ENCODE measurements at places on chromosomes 11 and 22. TPM values are rescaled to one million over a fixed set of nuclear protein-coding genes. Genes with fewer than 3 reads are reported as not detected.

The FAM83F gene
- total RNA-seq, result not detected

The LRRC4C gene
- 0.27 TPM for total RNA-seq

The TRPM5 gene
- total RNA-seq, result not detected

The SLCO2B1 gene
- 2.0 TPM for total RNA-seq

Measured in fibroblast of the aortic adventitia (primary cell).